ENCODE measurements at places on chromosomes 6 and 20.

DNA sequence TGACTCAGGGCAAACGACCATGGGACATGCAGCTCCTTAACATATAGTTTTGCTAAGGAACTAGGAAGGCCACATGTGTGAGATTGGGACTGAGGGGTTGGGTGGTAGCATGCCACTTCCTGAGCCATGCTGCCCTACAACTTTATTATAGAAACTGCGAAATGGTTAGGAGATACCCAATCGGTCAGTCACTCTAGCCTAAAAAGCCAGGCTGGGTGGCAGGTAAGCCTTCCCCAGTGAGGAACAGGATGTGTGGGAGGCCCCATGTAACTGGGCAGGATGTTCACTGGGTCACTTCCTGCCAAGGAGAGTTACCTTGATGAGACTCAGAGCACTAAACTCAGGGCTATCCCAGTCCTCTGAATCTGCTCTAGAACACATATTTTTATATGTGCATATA lies 123.5 kb downstream of the MAP3K7 start:
- no peak for DNase-seq

GRCh38 chr6:140663094-140663493 lies 1288.6 kb upstream of the CITED2 start:
- no peak for DNase-seq

- no peak for DNase-seq
These were observed 161.4 kb downstream of the FOXC1 start for GRCh38 chr6:1770968-1771723.

- no peak for DNase-seq
These were observed 238.9 kb downstream of the ERMARD start for GRCh38 chr6:169990095-169991030.

DNA sequence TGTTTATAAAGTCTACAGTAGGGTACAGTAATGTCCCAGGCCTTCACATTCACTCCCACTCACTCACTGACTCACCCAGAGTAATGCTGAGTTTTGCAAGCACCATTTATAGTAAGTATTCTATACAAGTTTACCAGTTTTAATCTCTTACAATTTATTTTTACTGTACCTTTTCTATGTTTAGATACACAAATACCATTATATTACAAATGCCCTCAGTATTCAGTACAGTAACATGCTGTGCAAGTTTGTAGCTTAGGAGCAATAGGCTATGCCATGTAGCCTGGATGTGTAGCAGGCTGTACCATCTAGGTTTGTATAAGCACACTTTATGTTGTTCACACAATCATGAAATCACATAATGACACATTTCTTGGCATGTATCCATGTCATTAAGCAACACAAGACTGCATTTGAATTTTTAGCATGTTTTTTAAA lies 673.6 kb downstream of the CD109 start:
- peak; percentile 89 for DNase-seq

DNA sequence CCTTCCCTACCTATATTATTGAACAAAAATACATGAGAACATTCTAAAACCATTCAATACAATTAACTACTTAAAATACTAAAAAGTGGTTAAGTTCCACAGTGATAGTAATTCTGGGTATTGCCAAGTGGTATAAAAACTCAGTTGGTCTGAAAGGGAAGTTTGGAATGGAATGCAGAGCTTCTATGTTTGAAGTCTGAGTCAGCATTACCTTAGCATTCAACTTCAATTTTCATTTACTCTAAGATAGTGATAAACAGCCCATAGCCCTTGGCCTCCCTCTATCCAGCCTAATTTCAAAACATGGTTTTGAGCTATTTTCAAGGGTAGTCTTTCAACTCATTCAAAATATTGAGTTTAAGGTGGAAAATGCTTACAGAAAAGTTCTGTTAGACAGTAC lies 140.4 kb upstream of the ASCC3 start:
- DNase-seq: no peak

DNA sequence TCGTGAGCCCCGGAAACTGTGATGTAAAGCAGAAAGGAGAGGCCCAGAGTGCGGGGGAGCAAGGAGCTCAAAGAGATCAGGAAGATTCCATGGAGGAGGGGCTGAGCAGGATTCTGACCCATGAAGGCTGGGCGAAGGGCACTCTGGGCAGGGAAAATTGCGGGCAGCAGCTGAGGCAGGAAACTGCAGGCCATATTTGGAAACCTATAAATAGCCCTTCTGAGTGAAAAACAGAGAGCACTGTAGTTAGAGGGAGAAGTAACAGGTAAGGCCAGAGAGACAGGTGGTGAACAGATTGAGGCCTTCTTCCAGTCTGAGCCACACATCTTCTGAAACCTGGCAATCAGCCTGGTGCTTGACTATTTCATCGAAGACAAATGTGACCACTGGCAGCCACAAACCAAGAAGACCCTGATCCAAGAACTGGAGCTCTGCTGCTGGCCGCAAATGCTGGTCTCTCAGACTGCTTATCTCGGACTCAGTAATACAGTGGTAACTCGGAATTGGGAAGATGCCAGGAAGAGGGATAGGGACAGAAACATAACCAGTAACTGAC lies 14.1 kb upstream of the BEND3 start:
- peak; percentile 56 for DNase-seq

DNA sequence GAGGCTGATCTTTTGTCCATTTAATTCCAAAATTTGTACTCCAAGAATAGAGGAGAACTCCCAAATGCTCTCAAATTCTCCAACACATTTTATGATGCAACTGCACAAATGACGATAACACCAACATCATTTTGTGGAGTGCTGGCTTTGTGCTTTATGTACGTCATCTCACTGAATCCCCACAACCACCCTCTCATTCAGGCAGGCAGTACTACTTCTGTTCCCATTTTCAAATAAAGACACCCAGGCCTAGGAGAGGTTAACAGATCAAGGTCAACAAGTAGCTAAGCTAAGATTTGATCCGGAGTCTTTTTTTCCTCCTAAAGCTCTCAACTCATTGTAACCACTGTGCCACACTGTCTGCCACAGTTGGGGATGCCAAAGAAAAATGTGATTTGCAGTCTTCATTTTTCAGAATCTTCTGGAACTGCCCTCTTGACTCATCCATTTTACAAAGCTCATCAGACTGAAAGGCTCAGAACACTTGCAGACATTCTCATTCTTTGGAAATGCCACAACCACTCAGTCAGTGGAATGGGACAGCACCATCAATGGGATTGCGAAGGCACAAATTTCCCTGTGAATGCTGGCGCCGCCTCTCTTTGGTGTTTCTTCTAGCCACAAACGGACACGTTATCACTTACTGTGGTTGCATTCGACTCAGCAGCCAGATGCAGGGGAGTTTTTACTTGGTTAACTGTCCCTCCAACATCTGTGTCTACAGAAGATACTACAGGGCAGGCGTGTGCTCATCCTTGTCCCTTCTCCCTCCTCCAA lies 184.4 kb downstream of the GJA10 start:
- peak; percentile 86 for DNase-seq

- no peak for DNase-seq
These were observed 113.2 kb downstream of the FAM83B start for GRCh38 chr6:54959820-54960219.

DNA sequence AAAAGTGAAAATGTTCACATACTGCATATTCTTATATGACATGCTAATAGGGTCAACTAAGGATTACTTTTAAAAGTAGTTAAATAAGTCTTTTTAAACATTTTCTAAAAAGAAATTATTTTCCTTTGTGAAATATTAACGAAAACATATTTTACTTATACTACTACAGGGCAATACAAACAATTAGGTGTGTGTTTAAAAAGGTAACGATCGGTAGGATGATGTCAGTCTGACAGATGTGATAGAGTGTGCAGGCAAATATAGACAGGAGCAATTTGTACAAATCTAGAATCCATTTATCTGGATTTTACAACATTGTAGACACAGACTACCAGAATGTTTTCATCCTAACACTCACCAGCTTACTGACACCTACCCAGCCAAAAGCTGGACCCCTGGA lies 257.5 kb downstream of the FOXC1 start:
- DNase-seq: no peak

DNA sequence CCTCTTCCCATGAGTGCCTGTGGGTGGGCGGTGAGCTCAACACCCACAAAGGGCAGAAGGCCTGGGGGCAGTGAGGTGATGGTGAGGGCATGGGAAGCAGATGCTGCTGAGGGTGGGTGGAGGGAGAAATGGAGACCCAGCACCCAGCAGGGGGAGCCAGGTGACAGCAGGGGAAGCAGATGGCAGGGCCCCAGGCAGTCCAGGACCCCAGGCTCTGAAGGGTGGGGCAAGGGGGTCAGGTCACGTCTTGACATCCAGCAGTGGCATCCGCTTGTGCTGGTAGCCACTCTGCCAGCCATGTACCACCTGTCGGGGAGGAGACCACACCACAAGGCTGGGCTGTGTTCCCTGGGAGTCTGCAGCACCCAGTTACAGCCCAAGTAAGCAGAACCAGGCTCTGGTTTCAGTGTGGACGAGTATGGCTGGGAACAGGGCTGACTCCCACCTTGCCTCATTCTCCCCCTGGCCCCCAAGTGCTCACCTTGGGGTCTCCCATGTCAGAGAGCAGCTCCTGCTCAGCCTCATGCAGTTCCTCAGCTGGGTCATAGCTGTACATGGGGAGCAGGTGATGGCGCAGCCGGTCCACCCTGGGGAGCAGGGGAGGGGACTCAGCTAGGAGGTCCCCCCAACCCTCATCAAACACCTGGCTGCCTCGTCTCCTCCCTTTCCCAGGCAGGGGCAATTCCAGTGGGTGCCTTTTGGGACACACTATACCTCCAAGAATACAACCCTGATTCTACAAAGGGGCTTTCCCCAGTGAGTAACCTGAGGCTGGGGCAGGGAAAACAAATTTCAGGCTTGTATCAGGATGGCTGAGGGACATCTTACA lies 2.0 kb downstream of the SMIM29 start:
- DNase-seq: no peak

DNA sequence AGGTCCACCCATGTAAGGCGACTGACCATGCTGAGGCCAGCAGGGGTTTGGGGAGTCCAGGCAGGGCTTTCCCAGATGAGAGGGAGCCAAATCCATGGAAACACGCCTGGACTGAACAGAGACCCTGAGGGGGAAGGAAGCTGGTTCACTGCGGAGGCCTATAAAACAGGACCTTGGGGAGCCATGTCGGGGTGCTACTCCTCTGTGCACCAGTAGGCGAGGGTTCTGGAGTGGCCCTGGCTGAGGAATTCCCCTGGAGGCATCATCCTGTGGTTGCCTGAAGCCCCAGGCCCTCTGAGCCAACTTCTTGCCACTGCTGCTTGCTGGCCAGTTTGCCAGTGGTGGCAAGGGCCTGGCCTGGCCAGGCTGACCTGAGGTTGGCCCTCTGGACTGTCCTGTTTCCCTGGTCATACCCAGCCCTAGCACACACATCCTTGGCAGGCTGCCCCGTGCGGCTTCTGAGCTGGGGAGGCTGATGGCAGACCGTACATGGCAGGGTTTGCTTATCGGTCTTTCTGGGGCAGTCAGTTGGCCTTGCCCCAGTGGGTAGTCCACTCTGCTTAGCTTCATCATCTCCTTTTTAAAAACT lies 2.2 kb upstream of the LRRN4 start:
- DNase-seq: no peak

GRCh38 chr6:138499303-138500018 lies at the start of gene NHSL1:
Gene NHSL1, minus strand, starts transcription at chr6:138499494. Its CDS starts 204 bp downstream, at chr6:138499290.
- no peak for DNase-seq

GRCh38 chr20:31687777-31688176 lies 34.9 kb downstream of the BCL2L1 start:
- DNase-seq: no peak

DNA sequence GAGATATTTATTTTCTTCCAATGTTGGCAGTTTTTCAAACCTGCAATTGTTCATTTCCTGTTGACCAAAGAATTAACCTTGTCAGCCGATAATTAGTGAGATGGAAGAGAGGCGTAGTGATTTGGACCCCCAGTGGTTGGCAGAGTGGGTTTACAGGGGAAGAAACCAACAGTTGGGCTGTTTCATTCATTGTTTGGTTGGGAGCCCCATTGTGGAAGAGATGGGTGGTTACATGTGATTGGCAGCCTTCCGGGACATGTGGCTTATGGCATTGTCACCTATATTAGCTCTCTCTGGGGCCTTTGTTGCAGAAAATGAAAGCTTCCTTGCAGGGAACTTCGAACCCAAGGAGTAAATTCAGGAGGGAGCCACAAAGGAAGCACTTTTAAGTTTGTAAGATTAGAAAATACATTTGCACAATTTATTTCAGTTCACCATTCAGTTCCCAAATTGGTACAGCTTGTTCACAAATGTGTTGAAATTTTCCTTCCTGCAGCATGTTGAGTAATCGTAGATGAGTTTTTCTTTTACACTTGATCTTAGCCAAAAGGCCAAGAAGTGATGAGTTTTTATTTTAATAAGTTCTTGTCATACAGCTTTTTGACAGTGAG lies 50.3 kb upstream of the CDKAL1 start:
- DNase-seq: peak; percentile 57

DNA sequence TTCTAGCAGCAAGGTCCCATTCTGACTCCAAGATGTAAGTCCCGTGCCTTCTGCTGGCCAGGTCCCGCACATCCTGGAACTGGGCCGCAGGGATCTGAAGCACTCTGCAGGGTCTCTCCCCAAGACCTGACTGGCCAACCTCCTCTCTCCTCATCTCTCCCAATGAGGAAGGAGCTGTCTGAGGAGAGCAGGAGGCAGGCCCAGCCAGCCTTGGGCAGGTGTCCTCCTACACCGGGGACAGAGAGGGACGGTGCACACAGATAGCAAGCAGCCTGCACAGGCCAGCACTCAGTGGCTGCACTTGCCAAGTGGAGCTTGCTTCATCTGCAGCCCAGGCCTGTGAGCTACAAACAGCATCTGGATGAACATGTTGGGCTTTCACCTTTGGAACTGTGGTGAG lies 76.8 kb upstream of the CD93 start:
- no peak for DNase-seq

DNA sequence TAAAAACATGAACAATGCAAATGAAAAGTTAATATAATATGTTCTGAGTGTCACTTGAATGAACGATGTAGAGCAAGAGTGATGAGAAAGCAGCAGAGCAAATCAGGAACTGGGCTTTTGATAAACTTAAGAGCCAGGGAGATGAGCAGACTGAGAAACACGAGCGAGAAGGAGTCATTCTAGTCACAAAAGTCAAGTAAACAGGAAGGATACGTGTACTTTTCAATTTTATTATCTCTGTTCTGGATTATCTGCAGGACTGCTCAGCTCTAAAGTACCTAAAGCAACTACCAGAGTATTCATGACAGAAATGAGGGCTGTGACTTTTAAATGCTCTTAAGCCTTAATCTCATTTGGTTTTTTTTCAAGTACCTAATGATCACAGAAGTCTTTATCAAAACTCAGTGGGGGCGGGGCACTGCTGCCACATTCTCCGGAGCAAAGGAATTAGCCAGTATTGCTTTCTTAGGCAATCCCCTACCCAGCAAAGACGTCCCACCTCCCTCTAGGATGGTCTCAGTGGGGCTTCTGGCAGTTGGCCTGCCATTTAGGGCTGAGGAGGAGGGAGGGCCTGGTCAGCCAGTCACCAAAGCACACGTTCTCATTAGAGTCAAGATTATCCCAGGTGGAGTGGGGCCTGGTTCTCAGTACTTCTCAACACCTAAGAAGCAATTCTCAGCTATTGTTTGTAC lies 8.6 kb downstream of the MAN1A1 start:
- peak; percentile 50 for DNase-seq

GRCh38 chr6:41947581-41948220 lies 6.1 kb upstream of the CCND3 start:
- no peak for DNase-seq

- no peak for DNase-seq
These were observed 29.7 kb upstream of the FAM50B start for GRCh38 chr6:3819161-3820110.
